A549 treated with AZD2906 at 1 μM for 4 hours (cell line): ENCODE measurements at places on chromosomes 1 and 21. TPM values are rescaled to one million over a fixed set of nuclear protein-coding genes. Genes with fewer than 3 reads are reported as not detected.

VWA5B1 gene
- total RNA-seq, result not detected in 5 replicates

METTL13 gene
- 37.8 to 45.5 TPM (median 43.0 TPM) in 5 replicates for total RNA-seq

CFHR4 gene
- total RNA-seq, result not detected in 5 replicates

SELP gene
- not detected in 5 replicates for total RNA-seq

CRNN gene
- total RNA-seq, result not detected in 5 replicates

CA6 gene
- not detected in 5 replicates for total RNA-seq

CELA3B gene
- not detected in 5 replicates for total RNA-seq

CNR2 gene
- 0.01 TPM in 1 of 5 replicates, not detected in the others for total RNA-seq

CCDC17 gene
- 0.14 to 0.26 TPM (median 0.23 TPM) in 5 replicates for total RNA-seq

ASCL5 gene
- 0.08 to 0.16 TPM (median 0.09 TPM) in 5 replicates for total RNA-seq

TCHHL1 gene
- total RNA-seq, result not detected in 5 replicates

CCDC185 gene
- total RNA-seq, result 0.03 to 0.05 TPM (median 0.03 TPM) in 3 of 5 replicates, not detected in the others

SFN gene
- 494 to 656 TPM (median 566 TPM) in 5 replicates for total RNA-seq

LIX1L gene
- 10.7 to 15.2 TPM (median 12.5 TPM) in 5 replicates for total RNA-seq

SH3D21 gene
- 2.0 to 3.4 TPM (median 2.6 TPM) in 5 replicates for total RNA-seq

ARF1 gene
- 403 to 452 TPM (median 450 TPM) in 5 replicates for total RNA-seq
